ENCODE measurements at places on chromosomes 5 and 9.

- DNase-seq = no peak
These were observed 1279.9 kb upstream of the DMAC1 start for GRCh38 chr9:9079473-9079872.

DNA sequence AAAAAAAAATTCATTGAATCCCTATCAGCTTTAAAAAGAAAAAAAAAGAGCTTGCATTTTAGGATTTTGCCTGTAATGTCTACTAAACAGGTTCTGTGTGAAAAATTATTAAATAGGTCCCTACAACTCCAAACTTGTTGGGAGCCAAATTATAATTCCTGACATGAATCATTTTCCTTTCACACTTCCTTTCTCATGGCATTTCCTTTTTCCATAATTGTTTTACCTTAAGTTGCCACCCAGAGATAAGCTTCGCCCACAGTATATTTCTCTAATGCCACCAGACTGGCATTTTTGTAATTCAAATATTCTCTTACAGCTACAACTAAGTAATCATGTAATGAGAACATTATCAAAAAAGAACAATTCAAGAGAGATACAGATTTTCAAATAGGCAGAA, 348.8 kb downstream of the EFNA5 start:
- no peak for DNase-seq

DNA sequence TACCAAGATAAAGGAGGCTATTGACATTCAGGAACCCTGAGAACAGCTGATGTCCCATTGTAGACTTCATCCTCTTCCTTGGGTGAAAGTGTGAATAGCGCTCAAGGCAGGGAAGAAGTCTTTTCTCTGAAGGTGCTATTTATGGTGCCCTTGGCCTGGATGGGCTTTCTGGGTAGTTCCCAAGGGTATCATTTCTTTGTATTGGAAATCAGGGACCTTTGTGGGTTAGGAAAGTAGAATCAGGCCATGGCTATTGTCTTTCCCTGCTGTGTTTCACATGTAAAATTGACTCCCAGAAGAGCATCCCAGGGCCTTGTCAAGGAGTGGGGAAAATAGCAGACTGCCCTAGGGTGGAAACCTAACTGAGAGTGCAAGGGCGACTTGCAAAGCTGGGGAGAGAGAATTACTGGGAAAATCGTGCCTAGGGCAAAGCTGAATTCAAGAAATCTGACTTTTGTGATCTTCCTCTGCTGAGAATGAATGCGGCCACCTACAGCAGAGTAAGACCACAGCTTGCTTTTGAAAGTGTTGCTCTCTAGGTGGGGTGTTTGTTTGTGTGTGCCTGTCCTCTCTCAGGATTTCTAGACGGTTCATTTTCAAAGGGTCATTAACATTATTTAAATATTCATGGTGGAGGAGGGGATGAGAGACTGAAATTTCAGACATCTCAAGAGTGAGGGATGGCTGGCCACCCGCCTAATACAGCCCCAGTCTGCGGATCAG, 160.6 kb downstream of the C9orf152 start:
- DNase-seq = no peak

DNA sequence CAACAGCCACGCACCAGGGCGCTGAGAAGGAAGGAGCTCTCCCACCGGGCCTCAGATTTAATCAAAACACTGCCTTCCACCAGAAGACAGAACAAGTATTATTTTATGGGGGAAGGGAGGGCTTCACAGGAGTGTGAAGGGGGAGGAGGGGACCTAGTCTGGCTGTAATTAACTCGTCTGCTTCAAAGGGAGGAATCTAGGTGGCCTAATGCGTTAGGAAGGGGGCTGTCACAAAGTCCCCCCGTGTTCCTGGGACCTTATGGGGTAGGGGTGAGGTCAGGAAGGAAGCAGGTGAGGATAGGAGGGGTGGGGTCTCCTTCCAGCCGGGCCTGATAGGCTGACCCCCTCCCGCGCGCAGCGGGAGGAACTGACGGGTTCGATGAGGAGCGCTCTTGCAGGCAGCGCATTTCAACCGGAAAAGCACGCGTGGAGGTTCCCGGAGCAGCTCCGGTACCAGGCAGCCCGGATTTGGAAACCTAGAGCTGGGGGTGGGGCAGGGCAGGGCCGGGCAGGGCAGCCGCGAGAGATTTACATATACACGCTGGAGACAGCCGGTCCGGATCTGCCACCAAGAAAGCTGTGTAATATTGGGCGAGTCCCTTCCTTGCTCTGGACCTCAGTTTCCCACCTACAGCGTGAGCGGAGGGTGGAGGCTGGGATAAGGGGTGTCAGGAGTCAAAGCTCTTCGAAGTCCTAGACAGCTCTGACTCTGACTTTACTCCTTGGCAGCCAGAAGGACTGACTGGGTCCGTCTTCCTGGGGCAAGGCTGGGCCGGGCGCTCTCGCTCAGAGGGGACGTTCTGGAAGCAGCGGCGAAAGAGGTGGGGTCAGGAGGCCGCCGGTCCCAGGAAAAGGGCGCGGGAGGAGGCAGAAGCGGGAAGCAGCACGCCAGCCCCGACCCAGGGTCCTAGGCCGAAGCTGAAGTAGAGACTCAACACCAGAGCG, 1.8 kb downstream of the SHB start:
- no peak for DNase-seq

- no peak for DNase-seq
These were observed 177.4 kb downstream of the NTRK2 start for GRCh38 chr9:84846906-84847305.

DNA sequence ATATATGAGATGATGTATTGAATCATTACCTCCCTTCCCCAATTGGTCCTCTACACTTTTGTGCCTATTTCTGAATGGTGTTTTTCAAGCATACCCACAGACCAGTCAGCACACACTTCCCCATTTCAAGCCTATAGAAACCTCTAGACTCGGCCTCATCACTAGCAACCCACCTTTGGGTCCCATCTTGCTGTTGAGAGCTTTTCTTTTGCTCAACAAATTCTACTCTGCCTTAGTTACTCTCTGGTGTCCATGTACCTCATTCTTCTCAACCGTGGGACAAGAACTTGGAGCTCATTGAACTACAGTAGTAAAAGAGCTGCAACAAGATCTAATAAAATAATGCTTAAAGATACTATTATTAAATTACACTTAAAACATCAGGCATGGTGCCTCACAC, 49.0 kb upstream of the KDM4C start:
- no peak for DNase-seq

DNA sequence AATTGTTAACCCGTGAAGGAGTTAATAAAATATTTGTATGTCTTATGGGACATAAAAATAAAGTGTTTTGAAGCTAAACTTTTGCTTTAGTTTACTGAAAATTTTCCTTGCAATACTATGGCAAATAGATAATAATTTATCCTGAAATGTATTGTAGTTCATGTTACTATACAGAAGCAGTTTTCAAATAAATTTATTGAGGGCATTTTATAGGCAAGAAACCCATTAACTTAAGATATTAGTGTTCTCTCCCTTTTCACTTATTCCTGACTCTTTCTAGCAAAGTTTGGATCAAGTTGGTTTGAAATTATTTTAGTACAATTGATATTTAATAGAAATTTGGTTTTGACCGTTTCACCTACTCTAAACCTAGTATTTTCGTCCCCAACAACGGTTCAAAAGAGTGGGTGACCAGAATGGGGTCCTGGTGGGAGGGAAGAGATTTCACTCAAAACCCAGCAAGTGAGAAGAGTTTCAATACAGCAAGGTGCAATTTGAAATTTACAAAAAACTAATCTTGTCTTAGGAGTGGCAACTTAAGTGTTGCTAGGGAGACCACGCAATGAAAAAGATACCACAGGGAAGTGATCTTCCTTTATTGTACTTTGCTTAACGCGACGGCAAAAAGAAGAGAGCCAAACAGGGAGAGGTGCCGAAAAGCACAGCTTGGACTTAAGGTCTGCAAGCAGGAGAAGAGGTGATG, 28.4 kb downstream of the NR2F1 start:
- no peak for DNase-seq

- no peak for DNase-seq
These were observed 68.4 kb downstream of the PPARGC1B start for GRCh38 chr5:149798466-149798865.

DNA sequence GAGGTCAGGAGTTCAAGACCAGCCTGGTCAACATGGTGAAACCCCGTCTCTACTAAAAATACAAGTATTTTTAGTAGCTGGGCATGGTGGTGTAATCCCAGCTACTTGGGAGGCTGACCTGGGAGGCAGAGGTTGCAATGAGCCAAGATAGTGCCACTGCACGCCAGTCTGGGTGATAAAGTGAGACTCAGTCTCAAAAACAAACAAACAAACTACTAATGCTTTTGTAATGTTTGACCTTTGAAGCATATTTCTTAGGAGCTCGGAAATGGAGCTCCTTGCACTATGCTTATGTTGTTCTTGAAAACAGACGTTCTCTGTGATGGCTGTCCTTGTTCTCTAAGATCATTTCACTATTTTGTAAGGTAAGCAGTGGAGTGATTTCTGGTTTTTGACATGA, 6.0 kb downstream of the F2RL2 start:
- no peak for DNase-seq

- no peak for DNase-seq
These were observed 159.6 kb downstream of the TLE4 start for GRCh38 chr9:79731171-79731890.

DNA sequence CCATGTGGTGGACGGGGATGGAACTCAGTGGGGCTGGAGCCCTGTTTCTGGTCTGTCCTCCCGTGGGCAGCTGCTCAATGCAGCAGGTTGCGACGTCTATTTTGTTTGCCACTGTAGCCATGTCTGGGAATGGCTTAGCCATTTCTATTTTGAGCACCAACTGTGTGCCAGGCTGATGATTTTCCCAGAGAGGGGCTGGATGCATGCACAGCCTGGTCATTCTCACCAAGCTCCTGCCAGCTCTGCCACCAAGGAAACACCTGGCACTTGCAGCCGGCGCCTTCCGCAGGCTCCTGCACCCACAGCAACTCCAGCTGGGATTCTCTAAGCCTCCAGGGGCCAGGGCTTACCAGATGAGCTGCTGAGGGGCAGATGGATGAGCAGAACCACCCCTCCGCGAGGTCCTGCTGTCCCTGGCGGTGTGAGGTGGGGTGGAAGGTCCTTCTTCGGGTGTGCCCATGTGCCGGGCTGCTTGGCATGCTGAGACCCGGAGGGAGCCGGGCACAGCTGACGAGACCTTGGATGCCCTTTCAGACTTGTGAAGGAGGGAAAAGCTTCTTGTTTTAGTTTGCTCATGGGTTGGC, 151.2 kb downstream of the RXRA start:
- DNase-seq = no peak

DNA sequence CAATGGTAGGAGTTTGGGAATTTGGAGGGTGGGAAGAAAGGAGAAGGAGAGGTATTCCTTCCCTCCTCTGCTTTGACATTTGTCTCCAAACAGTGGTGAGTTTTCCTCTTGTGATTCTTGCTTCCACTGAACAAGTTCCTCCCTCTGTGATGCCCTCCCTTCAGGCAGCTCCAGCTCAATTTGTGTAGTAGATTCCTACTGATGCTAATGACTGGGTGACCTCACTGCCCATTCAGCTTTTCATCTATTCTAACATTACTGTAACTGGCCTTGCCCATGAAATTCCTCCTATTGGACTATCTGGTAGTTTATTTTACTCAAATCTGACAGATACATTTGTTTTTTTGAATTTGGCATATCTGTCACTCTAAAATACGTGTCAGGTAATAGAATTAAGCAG, 121.4 kb downstream of the NFIB start:
- DNase-seq = no peak

- no peak for DNase-seq
These were observed 130.4 kb upstream of the POC5 start for GRCh38 chr5:75847561-75848021.

GRCh38 chr5:157455057-157455456, 5.0 kb upstream of the NIPAL4 start:
- DNase-seq = no peak

DNA sequence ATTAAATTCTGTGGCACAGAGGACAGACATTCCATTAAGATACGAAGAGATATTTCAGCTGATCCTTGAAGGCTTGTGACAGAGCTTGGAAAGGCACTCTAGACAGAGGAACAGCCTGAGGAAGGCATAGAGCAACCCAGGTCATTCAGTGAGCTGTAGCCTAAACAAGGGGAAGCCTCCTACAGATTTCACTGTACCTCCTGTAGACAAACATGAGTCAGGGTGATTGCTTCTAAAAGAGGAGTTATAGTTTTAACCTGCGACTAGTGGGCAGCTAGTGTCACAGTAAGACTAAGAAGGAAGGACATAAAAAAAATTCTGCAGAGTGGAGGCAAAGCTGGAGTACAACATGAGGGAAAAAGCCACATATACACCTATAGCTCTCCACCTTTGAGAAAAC, 43.5 kb upstream of the ANKDD1B start:
- DNase-seq = no peak

- DNase-seq = no peak
These were observed 334.7 kb downstream of the NR2F1-AS1 start for GRCh38 chr5:93246090-93246855.

- DNase-seq = no peak
These were observed 1.3 kb downstream of the RANBP3L start for GRCh38 chr5:36300191-36300926.

- no peak for DNase-seq
These were observed 232.6 kb downstream of the MAST4 start for GRCh38 chr5:66828548-66829357.

- no peak for DNase-seq
These were observed 105.6 kb downstream of the NIPBL start for GRCh38 chr5:36982146-36982545.

DNA sequence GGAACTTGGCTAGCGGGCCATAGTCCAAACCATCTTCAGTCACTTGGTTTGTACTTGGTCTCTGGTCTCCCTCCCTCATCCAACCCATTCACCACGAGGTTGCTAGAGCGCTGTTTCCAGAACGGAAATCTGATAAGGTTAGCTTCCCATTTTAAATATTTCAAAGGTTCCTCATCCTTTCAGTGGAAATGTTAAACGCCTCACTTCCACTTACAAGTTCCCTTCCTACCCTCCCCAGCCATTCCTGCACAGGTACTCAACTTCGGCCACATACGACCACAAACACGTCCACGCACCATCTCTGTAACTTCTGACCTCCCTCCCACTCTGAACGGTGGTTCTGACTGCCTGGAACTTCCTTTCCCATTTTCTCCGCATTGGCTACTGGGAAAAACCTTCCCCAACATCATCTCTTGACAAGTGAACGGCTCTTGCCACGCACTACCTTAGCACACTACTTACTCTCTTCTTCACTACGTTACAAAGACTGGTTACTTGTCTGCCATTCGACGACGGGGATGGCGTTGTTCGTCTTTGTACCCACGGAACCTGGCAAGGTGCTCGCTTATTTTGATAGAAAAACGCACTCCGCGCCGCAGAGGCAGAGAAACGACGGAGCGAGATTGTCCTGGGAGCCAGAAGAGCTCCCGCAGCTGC, 629 bp downstream of the CCNH start:
- no peak for DNase-seq

GRCh38 chr9:26462213-26462612, 430.4 kb downstream of the CAAP1 start:
- no peak for DNase-seq

- no peak for DNase-seq
These were observed 79.3 kb downstream of the TLE1 start for GRCh38 chr9:81609782-81610739.

DNA sequence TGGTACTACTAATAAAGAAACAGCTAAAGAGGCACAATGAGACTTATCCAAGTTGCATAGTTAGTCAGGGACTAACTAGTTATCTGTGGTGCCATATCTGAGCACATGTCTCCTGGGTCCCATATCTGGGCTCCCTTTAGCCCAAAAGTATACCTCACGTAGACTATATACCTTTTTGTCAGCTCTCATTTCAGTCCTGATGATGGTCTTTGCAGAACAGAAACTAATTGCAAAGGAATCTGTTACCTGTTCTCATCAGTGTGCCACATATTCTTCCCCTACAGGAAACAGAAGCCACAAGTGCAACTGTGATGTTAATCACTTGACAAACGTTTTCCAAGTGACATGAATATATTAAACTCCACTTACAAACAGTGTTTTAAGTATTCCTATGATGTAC, 395.2 kb downstream of the KIAA0825 start:
- no peak for DNase-seq

- no peak for DNase-seq
These were observed 103.8 kb downstream of the ANKRD55 start for GRCh38 chr5:56129288-56129687.

Data from iPS DF 6.9 (cell line).